ENCODE measurements at places on chromosomes 2 and 18.

DNA sequence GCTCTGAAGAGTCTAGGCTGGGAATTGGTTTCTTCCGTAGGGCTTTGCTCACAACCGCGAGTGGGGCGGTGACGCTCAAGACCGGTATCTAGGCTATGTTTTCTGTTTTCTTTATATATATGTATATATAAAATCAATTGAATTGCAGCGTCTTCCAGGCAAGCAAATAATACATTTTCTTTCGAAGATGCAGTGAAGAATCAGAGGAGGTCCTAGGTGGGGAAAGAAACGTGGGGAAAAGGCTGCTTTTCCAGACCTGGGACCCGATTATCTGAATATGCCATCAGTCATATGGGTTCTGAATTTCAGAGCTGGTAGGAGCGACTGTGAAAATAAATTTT is 714 bp upstream of the SCN9A start:
- DNase-seq: no peak

- no peak for DNase-seq
Observed at GRCh38 chr2:56450772-56451171, 267.0 kb downstream of the CCDC85A start.

- DNase-seq: no peak
Observed at GRCh38 chr18:72128649-72129048, 415.5 kb downstream of the CBLN2 start.

DNA sequence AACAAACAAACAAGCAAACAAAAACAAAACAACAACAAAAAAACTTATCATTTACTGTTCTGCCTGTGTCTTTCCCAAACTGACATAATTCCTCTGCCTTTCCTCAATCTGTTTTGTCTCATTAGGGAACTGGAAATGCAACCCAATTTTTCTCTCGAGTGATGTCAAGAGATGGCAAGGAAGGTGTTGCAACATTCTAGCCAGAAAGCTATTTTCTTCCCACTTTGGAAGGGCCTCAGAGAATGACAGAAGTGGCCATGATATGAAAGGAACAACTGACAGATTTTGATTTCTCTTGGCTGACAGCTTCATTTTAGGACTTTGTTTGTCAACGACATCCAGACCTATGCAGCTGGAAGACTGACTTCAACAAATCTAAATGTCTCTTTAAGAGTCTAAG is 24.7 kb downstream of the RND3 start:
- no peak for DNase-seq

DNA sequence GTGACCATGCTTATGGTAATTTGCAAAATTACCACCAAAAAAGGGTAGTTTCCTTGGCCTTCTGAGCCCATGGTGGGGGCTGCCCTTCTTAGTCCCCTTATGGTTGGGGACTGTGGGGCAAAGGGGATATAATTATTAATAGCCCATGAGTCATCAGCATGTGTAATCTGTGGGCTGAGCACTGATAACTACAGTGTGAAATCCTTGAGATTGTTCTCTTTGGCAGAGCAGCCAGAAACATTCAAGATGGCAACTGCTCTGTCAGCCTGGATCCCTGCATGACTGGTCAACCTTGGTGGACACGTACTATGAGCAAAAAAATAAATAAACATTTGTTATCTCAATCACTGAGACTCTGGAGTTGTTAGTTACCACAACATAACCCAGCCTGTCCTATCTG is 61.3 kb downstream of the MGAT4A start:
- DNase-seq: no peak

DNA sequence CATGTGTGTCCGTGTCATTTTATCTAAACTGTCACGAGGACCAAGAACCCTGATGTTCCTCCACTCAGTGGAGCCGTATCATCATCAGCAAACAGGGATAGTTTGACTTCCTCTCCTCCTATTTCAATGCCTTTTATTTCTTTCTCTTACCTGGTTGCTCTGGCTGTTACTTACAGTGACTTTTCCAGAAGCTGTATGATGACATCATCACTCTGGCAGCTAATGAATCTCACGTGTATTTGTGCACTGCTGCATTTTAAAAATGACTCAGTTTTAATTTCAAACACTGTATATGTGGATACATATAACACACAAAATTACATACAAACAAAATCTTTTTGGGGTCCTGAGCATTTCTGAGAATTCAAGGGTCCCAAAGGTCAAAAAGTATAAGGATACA is 481.4 kb downstream of the CDH2 start:
- no peak for DNase-seq

GRCh38 chr2:176812246-176812775 is 400.3 kb upstream of the HNRNPA3 start:
- no peak for DNase-seq

- no peak for DNase-seq
Observed at GRCh38 chr2:102022884-102023539, 31.3 kb downstream of the IL1R2 start.

- no peak for DNase-seq
Observed at GRCh38 chr2:11777066-11777782, 30.8 kb downstream of the LPIN1 start.

DNA sequence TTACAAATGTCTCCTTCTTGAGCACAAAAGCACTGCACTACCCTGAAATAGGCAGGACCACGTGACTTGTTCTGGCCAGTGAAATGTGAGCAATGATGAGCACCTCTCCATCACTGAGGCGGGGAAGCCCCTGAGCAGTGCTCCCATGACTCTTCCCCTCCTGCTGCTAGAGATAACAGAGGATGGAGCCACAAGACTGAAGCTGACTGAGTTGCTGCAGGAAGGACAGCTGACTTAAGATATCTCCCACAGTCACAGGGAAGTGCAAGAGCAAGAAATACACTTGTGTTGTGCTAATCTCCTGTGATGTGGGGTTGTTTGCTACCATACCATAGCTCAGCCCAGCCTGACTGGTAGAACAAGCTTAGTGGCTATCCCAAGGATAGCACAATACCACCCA is 38.7 kb downstream of the STK39 start:
- DNase-seq: no peak

DNA sequence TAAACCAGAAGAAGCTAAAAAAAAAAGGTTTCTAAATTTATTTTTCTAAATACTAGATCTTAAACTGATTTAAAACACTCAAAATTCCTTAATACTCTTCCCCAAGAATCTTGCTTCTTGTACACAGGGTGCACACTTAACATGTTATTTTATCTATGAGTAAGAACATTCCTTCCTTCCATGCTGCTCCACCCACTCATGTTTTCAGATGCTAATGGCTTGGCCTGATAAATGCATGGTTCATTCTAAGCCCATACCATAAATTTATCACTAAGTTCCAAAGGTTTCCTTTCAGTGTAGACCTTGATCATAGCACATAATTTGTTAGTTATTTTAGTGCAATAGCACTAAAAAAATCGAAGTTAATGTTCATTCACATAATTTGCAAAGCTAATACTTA is 8.1 kb downstream of the FBXO48 start:
- DNase-seq: no peak

Measured in OCI-LY7 (cell line).